ENCODE measurements at places on chromosomes 11 and 22.

DNA sequence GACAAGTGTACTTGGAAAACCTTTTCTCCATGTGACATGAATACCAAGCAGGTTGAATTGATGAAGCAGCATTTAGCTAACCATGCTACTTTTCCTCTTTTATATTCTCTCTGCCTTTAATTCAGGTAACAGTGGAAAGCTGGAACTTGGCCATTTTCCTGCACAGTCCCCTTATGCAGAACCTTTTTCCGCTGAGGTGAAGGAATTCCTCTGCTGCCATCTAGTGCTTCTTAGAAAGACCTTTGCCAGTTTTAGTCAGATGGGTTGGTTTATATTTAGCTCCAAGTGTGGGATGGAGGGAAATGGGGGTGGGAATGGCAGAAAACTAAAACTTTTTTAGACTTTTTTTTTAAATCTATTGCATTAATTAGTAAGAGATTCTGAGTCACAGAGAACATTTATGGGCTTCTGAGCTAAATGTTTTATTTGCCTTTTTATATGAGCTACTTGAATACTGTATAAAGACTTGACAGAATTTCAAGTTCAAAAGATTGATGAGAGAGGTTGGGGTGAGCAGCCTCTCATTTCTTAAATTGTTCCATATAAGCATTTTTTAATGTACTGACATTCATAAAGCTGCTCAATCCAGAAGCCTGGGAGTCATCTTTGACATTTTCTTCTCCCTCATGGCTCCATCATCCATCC lies 153.9 kb upstream of the ZC3H12C start:
- DNase-seq = no peak

- no peak for DNase-seq
These were observed at the start of gene ANKK1 for GRCh38 chr11:113387605-113388211. Gene ANKK1, plus strand, starts transcription at chr11:113387779. Its CDS starts 106 bp downstream, at chr11:113387885.

DNA sequence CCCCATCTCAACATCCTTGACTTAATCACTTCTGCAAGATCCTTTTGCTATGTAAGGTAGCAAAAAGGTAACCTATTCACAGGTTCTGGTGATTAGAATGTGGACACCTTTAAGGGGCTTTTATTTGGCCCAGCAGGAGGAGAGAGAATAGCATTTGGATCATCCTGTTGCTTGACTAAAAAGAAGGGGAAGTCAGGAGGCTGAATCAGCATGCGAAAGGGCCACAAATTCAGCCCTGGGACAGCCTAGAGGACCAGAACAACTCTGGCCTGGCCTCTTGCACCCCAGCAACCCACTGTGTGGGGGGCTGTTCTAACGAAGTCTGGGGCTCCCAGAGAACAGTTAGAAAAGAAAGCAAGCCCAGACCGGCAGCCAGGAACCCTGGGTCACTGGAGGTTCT lies 3.2 kb upstream of the HMOX1 start:
- DNase-seq = no peak

DNA sequence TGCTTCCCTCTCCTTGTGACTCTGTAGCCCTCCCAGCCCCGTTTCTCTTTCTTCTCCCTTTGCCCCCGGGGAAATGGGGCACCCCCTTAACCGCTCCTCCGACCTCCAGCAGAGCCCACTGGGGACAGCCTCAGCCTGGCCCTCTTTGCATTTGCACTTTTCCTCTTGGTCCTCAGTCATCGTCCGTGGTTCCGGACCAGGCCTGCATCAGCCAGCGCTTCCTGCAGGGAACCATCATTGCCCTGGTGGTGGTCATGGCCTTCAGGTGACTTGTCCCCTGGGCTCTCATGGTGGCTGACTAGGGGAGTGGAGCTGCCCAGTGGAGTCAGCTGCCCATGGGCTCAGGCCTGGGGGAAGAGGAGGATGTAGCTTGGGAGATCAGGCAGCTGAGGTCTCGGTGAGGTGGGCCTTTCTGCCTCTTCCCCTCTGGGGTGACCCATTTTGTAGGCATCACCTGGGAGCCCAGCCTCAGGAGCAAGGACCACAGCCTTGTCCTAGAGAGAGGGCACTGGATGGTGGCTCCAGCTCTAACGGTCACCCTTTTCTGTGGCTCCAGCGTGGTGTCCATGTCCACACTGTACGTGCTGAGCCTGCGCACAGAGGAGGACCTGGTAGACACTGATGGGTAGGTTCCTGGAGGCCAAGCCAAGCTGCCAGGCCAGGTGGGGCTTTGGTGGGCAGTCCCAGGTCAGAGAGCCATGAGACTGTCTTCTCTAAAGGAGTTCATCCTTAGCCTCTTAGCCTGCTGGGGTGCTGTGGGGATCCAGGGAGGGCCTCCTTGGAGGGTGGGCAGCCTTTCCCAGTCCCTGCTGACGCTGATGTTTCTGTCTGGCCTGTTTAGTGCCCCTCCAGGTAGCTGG lies 12.5 kb downstream of the TMEM258 start:
- DNase-seq = no peak

DNA sequence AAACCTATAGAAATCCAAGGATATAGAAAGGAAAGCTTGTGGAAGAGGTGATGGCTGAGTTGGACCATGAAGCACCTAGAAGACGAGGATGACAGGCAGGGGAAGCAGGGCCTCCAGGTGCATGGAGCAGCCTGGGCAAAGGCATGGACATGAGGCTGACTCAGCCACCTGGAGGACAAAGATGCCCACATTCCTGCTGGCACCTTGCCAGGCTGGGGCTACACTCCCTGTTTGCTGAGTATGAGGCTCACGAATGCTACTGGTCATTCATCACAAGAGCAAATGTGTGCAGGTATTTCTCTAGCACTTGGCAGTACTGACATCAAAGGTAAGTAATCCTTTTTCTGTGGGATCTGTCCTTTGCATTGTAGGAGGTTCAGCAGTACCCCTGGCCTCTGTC lies 7.1 kb upstream of the SCGB2A1 start:
- DNase-seq = no peak

DNA sequence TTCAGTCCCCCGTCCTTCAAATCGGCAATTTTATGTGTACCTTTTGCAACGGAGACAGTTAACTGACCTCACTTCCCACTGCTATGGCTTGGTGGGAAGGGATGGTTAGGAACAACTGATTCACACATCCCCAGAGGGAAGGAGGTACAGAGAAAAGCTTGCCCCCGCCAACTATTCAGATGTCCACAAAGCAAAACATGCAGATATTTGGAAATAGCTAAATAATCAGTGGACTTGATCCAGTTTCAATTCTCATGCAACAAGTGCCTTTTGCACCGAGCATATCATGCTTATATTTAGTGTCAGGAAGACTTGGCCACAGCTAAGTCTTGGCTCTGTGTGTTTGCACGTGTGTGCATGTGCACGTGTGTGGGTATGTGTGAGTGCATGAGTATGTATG lies 144.6 kb downstream of the SNX19 start:
- DNase-seq = no peak

GRCh38 chr11:116793772-116794097 lies 2.1 kb upstream of the APOA5 start:
- no peak for DNase-seq

GRCh38 chr11:1153951-1154493 lies 3.7 kb upstream of the MUC5AC start:
- DNase-seq = no peak

DNA sequence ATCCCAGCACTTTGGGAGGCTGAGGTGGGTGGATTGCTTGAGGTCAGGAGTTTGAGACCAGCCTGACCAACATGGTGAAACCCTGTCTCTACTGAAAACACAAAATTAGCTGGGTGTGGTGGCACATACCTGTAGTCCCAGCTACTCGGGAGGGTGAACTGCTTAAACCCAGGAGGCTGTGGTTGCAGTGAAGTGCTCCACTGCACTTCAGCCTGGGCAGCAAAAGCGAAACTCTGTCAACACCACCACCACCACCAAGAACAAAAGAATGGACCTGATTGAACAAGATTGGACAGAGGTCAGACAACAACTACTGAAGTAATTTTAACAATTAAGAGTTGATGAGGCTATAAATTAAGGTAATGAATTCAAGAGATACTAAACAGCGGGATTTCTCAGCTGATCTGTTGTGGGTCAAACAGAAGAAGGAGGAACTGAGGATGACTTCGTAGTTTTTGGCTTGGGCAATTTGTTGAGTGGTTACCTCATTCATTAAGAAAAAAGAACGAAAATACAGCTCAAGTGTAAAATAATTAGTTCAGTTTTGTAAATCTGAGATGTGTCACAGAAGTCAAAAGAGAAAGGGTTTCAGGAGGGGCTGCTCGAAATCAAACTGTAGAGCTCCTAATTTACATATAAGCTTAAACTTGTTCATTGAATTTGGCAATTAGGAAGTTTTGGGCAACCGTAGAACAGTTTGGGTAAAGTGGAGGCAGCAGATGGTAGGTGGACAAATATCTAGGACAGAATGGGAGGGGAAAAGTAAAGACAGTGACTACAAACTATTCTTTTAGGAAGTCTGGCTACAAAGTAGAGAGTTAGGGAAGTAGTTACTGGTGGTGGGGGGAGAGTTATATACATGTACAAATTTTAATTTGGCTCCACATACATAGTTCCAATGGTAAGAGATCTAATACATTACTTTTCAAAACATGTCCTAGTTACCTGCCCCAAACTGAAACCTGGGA lies 4.5 kb downstream of the IL18 start:
- no peak for DNase-seq

DNA sequence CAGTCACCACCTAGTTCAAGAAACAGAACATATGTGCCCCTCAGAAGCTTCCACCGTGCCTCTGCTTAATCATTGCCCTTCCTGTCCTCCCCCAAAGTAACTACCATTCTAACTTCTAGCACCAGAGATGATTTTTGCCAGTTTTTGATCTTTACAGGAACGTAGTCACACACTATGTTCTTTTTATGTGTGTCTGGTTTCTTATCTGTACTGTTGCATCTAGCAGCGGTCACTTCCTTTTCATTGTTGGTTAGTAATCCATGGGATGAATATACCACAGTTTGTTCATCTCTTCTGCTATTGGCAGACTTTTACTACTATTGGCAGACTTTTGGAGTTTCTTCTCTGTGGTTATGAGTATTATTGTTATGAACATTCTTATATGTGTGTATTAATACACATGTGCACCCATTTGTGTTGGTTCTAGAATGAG lies 34.6 kb downstream of the SPECC1L start:
- peak; percentile 13 for DNase-seq

- no peak for DNase-seq
These were observed 15.0 kb downstream of the SMIM38 start for GRCh38 chr11:69170704-69171103.

GRCh38 chr22:21602579-21602978 lies 27.2 kb downstream of the YDJC start:
- DNase-seq = no peak

- DNase-seq = no peak
These were observed 45.0 kb upstream of the CRYBB3 start for GRCh38 chr22:25154667-25154999.

- no peak for DNase-seq
These were observed 1.1 kb downstream of the EXT2 start for GRCh38 chr11:44096360-44097185.

- no peak for DNase-seq
These were observed 3.2 kb upstream of the MRPL23 start for GRCh38 chr11:1943977-1944376.

DNA sequence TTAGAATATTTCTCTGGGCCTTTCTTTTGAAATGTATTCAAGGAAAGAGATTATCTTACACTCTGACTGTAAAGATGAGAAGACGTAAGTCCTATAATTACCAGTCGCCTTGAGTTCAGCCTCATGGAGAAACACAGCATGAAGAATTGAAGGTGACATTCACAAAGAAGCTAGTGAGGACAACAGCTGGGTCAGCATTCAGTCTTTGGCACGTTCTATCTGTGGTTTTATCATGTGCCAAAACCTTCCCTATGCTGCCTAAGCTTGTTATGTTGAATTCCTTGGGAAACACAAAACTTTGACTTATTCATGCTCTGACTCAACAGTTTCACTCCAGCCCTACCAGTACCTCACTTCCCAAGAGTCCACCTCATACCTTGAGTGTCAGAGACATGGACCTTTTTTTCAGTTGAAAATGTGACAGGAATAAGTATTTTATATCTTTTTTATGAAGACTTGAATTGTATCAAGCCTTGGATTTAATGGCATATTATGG lies 198.8 kb upstream of the KIRREL3 start:
- DNase-seq = no peak

DNA sequence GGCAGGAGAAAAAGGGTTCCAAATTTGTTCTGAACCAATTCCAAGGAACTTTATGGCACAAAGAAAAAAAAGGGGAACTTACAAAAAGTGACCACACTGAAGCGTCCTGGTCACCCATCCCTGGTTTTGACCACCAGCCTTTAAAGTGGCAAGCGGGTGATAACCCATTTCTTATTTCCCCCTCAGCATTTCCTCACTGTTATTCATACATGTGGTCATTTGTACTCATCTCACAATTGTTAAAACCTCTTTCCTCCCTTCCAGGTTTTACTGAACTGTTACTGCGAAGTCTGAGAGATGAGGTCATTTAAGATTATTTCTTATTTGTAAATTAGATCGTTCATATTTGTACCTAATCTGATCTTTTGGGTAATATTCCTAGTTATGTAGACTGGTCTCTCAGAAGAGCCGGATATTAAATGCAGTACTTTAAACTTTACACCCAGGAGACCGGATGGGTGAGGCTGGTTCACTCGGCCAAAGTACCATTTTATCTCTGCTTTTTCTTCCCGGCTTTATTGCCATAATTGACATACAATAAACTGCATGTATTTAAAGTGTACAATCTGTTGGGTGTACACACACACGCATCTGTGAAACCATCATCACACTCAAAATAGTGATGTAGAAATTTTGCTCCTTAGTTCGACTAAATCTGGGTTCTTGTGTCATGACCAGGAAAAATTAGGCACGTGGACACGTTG lies 47.0 kb downstream of the CDPF1 start:
- no peak for DNase-seq

DNA sequence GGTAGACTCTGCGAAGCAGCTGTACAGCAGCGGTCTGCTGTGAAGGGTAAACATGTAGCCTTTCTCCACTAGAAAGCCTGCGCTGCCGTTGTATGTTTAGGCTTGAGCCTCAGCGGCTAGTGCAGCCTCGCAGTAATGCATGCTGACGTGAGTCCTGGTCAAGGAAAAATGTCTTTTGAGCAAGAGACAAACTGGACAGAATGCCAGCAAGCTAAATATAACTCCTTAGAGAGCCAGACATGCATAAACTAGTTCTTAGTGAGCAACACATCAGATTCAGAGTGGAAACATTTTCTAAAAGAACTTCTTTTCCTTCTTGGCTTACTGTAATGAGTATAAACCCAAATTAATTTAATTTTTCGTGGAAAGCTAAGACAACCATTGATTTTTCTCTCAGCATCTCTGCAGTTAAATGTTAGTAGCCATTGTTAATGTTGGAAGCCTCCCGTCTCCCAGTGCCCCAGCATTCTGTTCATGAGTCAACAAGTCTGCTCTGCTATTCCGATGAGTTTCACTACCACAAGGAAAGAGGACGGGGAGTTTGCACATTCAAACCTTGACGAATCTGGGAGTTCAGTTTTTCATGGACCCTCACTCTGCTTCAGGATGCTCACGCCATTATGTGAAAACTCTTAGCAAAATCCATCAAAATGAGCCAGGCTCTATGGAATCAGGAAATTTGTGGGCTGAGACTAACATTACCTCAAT lies 51.4 kb downstream of the JAM3 start:
- DNase-seq = no peak

- no peak for DNase-seq
These were observed 32.2 kb downstream of the PARVA start for GRCh38 chr11:12409621-12410005.

- no peak for DNase-seq
These were observed 63.0 kb upstream of the TTLL12 start for GRCh38 chr22:43249789-43250471.
